Pancreas (tissue), 10 donors: ENCODE measurements at places on chromosomes 6 and 20. TPM values are rescaled to one million over a fixed set of nuclear protein-coding genes. Genes with fewer than 3 reads are reported as not detected.

The TRIM10 gene
- 0.02 TPM for polyA plus RNA-seq

GRCh38 chr20:60326821-60327220, 368.6 kb downstream of the CDH26 start:
- no peak for DNase-seq

DNA sequence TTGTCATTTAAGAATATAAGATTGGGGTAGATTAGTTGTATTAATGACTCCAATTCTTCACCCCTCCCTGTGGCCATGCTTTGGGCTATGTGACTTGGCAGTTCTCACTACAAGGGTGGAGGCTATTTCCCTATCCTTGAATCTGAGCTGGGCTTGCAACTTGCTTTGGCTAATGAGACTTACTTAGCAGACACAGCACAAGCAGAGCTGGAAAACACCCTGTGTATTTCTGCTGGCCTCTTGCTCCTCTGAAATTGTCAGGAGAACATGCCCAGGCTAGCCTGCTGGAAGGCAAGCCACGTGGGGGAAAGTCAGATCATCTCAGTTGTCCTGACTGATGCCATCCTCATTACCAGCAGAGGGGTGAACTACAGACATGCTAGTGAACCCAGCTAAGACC, 126.5 kb upstream of the HDGFL1 start:
- DNase-seq, result no peak

DNA sequence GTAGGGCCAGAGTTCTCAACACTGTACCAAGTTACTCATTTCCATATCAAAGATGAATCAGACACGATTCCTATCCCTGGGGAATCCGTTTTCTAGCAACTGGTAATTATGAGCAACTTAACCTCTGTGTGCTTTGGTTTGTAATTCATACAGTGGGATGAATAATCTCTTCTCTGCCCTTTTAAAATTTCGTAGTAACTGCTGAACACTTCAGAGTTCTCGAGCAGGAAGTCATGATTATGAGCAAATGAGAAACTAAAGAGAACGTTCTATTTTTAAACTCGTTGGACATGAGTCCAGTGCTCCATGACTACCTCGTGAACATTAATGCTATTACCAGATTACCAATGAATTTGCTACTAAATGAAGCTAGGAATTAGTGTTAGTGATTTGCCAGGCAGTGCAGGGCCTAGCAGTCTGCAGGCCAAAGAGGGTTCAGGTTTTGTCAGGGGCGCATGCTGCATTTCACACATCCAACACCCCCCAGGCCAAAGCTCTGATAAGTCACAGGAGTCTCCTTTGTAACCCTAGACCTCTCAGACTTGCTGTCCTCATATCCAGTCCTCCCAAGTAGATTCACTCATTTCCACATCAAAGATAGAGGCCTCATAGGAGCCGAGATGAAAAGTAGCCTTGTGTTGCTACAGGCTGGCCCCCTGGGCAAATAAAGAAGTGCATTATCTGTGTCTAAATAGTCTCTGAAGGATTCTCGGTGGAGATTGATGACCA, 45.8 kb upstream of the VSTM2L start:
- DNase-seq, result no peak

DNA sequence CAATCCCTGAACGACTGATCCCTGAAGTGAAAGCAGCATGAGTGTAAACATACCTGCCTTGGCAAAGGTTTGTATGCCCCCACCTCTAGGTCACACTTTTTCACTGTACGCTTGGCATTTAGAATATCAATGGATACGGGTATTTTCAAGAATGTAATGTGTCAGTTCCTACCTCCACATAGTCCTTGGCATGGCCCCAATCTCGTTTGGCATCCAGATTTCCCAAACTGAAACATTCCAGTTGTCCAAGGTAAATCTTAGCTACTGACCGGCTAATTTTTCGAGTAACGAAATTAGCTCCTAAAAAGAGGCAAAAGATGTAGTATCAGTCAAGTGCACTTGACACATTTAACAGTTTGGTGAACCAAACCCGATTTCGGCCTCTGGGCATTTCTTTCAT, 315.5 kb downstream of the GMDS start:
- no peak for DNase-seq

GRCh38 chr6:134809130-134809529, 140.8 kb downstream of the ALDH8A1 start:
- DNase-seq, result no peak

DNA sequence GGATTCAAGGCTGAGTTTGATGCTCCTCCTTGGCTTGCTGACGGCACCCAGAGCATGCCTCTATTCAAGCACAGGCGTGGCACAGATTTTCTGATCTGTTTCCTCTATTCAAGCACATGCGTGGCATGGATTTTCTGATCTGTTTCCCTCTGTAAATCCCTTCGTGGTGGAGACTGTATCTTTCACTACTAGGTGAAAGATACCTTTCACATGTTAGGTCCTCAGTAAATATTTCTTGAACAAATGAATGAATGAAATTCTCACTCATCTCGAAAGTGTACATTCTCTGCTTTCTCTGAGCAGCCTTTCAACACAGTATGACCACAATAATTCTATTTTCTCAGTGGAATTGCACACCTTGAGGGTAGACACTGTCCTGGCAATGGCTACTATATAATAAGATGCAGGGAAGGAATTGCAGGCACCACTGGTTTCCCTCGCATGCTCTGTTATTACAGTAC, 72.6 kb upstream of the F13A1 start:
- DNase-seq, result no peak

GRCh38 chr20:38999965-39000910, 38.1 kb downstream of the DHX35 start:
- no peak for DNase-seq

DNA sequence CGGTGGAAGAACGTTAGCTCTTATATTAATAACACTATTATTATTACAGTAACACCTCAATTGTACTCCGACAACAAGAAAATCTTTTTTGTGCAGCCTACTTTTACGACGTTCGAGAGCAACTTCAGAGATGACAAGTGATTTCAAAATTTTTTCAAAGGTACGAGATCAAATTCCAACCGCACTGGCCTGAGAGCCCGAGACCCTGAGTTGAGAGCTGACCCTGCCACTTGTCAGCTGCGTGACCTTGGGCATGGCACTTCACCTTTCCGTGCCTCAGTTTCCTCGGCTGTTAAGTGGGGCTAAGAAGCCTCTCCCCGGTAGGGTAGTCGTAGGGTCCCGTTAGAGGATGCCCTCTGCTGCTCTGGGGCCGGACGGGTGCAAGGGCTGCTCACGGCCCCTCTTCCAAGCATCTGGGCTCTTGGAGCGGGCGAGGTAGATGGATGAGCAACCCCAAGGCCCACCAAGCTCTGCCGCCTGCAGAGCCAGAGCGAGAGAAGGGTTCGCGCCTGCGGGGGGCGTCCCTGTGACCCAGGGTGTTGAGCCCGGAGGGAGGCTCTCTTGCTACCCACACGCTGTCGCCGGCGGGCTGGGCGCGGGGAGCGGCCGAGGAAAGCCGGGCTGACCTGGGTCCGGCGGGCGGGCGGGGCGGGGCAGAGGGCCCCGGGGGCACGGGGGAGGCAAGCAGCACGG, 510 bp downstream of the NDRG3 start:
- DNase-seq, result no peak

- no peak for DNase-seq
These were observed 215.3 kb downstream of the FOXA2 start for GRCh38 chr20:22369100-22369499.

DNA sequence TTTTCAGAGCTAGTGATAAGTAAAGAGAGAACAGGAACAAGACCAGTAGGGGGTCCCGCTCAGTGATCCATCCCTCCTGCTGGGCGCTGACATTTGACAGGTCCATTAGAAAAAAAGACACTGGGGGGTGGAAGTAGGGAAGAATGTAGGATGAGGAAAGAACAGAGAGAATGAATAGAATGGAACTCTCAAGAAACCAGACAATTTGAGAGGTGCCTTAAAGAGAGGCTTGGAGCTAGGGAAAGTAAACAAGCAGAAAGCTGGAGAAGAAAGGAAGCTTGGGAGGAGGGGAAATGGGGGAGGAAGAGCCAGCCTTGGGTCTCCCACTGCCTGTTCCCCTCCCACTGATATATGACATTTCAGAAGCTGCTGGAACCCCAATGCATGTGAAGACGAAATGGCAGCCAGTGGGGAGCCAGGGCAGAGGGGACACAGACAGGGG, 8.4 kb downstream of the GABBR1 start:
- no peak for DNase-seq
